SJCRH30 (cell line): ENCODE measurements at places on chromosomes 4 and X.
A peak's percentile ranks its signal among the peaks of the same experiment; 100 is the strongest.

DNA sequence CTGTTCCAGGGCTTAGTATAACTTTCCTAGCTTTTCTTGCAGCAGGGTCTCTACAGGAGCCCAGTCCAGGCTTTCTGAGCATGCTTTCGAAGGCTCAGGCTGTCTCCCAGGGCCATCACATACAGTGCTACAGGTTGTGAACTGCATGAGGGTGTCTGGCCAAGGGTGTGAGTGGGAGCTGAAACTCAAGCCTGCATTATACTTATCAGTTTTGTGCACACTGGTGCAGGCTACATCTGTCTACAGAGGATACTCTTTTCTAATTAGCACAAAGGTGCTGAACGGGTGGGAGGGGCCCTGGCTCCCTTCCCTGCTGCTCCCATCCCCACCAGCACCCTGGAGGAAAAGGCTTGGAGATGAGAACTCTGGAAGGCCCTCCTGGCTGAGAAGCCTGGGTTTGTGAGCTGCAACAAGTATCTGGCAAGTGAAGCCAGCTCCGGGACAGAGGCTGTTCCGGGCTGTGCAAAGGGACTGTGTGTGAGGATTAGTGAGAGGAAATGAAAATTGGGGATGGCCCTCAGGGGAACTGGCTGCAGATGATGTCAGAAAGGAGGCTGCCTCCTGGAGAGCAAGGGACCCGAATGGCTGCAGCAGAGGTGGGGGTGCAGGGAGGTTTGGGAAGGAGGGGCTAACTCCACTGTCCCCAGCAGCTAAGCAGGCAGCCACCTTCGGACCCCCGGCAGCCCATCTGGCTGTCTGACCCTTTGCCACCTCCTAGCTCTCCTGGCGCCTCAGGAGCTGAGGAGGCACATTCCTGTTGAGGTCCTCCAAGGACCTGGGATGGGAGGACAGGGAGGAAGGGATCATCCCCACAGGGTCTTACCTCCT, 68.5 kb downstream of the EFNB1 start:
- no peaks in the 10 kb centered on the region for H3K27me3 ChIP-seq
- DNase-seq: no peak
- no peak overlapping the region for H3K4me3 ChIP-seq

DNA sequence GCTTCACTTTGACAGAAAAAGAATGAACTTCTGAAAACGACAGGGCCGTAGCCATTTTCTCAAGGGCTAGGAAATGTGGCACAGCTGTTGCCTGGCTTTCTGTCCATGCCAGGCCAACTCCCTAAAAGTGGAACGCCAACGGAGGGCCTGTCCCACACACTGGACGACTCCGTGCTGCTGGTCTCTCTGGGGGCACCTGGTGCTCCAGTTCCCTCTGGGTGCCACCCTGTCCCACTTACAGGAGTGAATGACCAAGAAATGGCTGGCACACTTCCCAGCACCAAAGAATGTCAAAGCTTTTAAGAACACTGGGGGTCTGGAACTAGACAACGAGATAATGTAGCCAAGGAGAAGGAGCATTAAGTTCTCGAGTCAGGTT, 40.9 kb downstream of the GATB start:
- no peaks in the 10 kb centered on the region for H3K36me3 ChIP-seq
- no peaks in the 10 kb centered on the region for H3K27me3 ChIP-seq
- no peak overlapping the region for H3K4me3 ChIP-seq
- H3K27ac ChIP-seq: no peak overlapping the region
- peaks cover 13% of the 10 kb centered on the region for H3K4me1 ChIP-seq

DNA sequence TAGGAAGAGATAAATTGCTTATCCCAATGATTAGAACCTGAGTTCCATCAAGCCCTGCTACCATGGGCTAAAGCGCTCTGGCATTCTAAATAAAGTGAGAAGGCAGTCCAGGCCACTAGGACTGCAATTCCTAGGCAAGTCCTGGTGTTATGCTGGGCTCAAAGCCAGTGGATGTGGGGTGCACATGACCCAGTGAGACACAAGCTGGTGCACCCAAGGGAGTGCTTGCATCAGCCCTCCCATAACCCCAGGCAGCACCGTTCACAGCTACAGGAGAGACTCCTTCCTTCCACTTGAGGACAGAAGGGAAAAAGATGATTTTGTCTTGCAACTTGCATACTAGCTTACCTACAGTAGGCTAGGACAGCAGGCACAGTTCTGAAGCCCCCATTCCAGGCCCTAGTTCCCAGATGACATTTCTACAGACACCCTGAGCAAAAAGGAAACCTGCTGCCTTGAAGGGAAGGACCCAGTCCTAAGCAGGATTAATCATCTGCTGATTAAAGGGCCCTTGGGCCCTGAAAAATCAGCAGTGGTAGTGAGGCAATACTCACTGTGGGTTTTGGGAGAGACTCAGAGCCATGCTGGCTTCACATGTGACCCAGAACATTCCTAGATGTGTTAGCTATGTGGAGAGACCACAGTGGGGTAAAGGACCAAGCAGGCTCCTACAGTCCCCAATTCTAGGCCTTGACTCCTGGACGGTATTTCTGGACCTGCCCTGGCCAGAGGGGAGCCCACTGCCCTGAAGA, 77.8 kb downstream of the KLHL13 start:
- H3K27me3 ChIP-seq: no peaks in the 10 kb centered on the region
- H3K36me3 ChIP-seq: 0 out of 2 replicates have a peak, but pooled peaks cover 2% of the 10 kb centered on the region
- DNase-seq: no peak
- no peak overlapping the region for H3K27ac ChIP-seq
- no peaks in the 10 kb centered on the region for H3K4me1 ChIP-seq
- no peak overlapping the region for H3K4me3 ChIP-seq

DNA sequence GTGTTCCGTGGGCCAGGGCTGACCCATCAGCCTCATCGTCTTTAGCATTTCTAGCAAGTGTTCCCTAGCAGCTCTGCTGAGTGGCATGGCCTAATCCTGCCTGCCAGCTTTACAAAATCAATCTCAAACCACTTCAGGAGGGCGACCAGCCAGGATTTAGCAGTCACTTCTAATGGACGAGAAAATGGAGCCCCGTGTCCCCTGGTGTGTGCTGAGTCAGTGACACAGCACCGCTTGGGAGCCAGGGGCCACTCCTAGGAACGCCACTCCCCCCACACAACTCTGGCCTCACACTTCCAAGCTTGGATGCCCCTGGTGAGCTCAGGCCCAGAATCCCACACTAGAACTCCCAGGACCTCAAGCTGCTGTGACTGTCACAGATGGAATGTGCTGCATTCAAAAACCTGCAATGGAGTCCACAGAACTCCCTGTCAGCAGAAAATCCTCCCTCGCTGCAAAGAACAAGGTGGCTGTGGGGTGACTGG, 311.2 kb upstream of the GATB start:
- no peak for DNase-seq
- H3K27me3 ChIP-seq: no peaks in the 10 kb centered on the region
- H3K4me3 ChIP-seq: no peak overlapping the region
- H3K4me1 ChIP-seq: no peaks in the 10 kb centered on the region

- H3K27me3 ChIP-seq: no peaks in the 10 kb centered on the region
- DNase-seq: peak; percentile 4
- no peaks in the 10 kb centered on the region for H3K36me3 ChIP-seq
- no peak overlapping the region for H3K27ac ChIP-seq
- no peak overlapping the region for H3K4me3 ChIP-seq
These were observed 8.7 kb upstream of the TIMP1 start for GRCh38 chrX:47573341-47574075.

- H3K4me3 ChIP-seq: no peak overlapping the region
- H3K27ac ChIP-seq: no peak overlapping the region
- H3K4me1 ChIP-seq: peaks cover 21% of the 10 kb centered on the region
These were observed 46.8 kb downstream of the RGS12 start for GRCh38 chr4:3339577-3339976.

DNA sequence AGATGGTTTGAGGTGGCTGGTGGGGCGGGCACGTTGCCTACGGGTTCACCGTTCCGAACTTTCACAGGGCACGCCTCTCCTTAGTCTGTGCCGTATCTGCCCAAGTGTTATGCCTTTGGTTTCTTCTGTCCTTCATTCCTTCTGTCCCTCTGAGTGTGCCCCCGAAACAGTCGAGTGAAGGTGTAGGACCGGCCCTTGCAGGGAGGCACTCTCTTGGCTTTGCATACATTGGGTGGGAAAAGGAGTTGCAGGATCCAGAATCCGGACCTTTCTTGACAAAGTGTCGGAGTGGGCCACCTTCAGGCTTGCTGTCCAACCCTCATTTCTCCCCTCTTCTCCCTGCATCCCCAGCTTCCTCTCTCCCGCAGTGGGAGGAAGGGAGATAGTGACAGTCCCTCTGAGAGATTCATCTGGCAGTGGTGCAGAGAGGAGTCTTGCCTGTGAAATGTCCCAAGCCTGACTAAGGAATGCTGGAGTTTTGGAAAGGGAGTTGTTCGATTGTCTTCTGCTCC, 569 bp downstream of the ARFIP1 start:
- DNase-seq: peak; percentile 15
- H3K4me3 ChIP-seq: peak overlapping the region; percentile 71
- peak overlapping the region; percentile 71 for H3K27ac ChIP-seq
- H3K27me3 ChIP-seq: no peaks in the 10 kb centered on the region

- DNase-seq: peak; percentile 64
- peak overlapping the region; percentile 18; the same call in 1 of the 2 replicates for H3K27ac ChIP-seq
- no peaks in the 10 kb centered on the region for H3K27me3 ChIP-seq
- H3K4me1 ChIP-seq: peaks cover 7% of the 10 kb centered on the region
These were observed 69.4 kb upstream of the CLDN34 start for GRCh38 chrX:9897761-9898161.

- DNase-seq: no peak
- H3K4me1 ChIP-seq: peaks cover 32% of the 10 kb centered on the region
These were observed 62.7 kb downstream of the TMEM131L start for GRCh38 chr4:153528705-153529485.
